ENCODE measurements at places on chromosomes 11 and 22.

GRCh38 chr11:14189874-14190273, 169.1 kb downstream of the RRAS2 start:
- no peak for DNase-seq

- DNase-seq: no peak
Observed at GRCh38 chr22:46797355-46797754, 34.9 kb downstream of the TBC1D22A start.

- DNase-seq: no peak
Observed at GRCh38 chr11:119297938-119298337, 19.0 kb downstream of the MCAM start.

DNA sequence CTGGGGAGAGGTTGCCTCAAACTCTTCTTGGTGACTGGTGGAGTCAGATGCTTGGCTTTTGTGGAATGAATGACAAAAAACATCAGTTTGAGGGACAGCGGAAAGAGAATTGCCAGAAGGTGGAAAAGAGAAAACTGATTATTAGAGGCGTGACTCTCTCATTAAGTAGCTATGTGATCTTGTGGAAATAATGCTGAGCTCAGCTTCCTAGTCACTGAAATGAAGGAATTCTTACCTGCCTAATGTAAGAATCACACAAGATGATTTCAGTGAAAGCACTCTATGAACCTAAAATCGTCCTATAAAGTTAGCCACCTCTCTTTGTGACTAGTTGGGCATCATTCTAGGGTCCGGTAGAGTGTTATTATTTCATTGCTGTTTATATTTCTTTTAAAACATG, 498.8 kb downstream of the TMEM135 start:
- no peak for DNase-seq

- no peak for DNase-seq
Observed at GRCh38 chr11:63493127-63493526, 2.2 kb upstream of the PLAAT5 start.

- no peak for DNase-seq
Observed at GRCh38 chr22:41833369-41834004, 582 bp downstream of the SREBF2 start.

GRCh38 chr11:96306600-96306932, 36.4 kb downstream of the MAML2 start:
- DNase-seq: no peak

DNA sequence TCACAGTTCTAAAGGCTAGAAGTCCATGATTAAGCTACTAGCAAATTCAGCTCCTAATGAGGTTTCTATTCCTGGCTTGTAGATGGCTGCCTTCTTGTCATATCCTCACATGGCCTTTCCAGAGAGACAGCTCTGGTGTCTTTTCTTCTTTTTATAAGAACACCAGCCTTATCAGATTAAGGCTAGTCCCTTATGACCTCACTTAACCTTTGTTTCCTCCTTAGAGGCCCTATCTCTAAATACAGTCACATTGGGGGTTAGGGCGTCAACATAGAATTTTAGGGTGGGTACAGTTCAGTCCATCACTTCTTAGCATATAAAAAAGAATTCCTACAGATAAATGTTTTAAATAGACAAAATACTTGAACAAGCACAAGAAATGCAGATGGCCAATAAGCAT, 18.2 kb upstream of the CLPB start:
- no peak for DNase-seq

DNA sequence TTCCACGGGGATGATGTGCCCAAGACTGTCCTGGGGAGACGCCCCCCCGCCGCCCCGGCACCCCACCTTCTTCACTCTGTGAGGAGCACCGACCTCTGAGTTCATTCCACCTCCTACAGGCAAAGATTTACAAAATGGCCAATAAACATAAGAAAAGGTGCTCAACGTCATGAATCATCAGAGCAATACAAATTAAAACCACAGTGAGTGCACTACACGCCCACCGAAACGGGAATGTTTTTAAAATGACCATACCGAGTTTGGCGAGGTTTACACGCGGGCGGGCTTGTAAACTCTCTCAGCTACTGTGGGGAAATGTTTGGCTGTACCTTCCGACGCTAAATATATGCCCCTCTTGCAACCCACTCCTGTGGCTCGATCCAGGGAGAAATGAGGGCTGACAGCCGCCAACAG, 7.9 kb downstream of the NPTXR start:
- DNase-seq: no peak

DNA sequence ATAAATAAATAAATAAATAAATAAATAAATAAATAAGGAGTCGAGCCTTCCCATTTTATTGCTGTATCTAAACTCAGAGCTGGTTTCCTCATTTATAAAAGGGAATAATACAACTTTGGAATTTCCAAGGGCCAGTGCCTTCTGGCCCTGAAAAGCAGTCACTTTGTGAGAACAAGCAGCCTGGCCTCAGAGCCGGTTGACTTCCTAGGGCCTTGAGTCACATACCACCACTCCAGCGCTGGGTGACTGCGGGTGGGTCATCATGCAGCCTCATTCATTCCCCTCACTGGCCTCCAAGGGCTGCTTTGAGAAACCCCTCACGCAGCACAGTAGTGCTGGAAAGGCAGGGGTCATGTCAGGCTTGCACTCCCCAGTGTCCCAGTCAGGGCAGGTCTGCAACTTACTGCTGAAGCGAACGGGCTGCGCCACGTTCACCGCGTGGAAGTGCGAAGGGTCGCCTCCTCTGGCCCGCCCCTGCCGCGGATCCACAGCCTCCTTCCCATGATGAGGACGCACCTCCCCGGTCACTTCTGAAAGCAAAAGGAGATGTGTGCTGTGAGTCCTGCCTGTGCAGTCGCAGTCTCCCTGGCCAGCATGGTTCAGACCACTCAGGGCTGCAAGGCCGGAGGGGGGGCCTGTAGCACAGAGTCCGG, 54.4 kb downstream of the DGCR2 start:
- no peak for DNase-seq

GRCh38 chr22:41273128-41273527, 12.9 kb downstream of the RANGAP1 start:
- no peak for DNase-seq
